Occipital lobe (tissue), 3 donors: ENCODE measurements at places on chromosomes 7 and 10. TPM values are rescaled to one million over a fixed set of nuclear protein-coding genes. Genes with fewer than 3 reads are reported as not detected.

DNA sequence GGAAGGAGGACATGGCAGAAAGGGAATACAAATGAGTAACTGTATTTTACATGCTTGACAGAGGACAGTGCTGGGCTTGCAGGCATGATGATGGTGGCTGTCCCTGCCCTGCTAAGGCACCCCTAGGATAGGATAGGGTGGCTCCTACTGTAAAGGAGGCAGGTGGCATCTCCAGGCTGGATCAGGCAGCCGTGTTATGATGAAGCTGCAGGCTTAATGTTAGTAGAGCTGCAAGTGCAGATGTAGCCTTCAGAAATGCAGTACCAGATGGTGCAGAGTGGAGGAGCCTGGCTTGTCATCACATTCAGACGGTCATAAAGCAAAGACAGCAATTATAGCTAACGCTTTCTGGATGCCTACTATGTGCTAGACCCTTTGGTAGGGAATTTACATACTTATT, 287.9 kb upstream of the PODXL start:
- no peak for DNase-seq

GRCh38 chr10:15035385-15036301, 8.1 kb upstream of the OLAH start:
- no peak for DNase-seq

GRCh38 chr10:124229201-124229988, 136.0 kb upstream of the CHST15 start:
- no peak for DNase-seq

- no peak for DNase-seq
Observed at GRCh38 chr7:128302139-128302538, 41.6 kb downstream of the RBM28 start.

DNA sequence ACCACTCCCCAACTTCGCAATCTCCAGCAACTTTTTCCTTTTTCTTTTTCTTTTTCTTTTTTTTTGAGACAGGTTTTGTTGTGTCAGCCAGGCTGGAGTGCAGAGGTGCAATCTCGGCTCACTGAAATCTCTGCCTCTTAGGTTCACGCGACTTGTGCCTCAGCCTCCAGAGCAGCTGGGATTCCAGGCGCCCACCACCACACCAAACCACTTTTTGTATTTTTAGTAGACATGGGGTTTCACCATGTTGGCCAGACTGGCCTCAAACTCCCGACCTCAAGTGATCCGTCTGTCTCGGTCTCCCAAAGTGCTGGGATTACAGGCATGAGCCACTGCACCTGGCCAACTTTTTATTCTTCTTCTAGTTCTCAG, 55.0 kb downstream of the KIAA1549 start:
- DNase-seq = no peak

GRCh38 chr7:133633055-133633454, 380.2 kb downstream of the EXOC4 start:
- no peak for DNase-seq

GRCh38 chr7:143012001-143012400, 14.9 kb downstream of the OR9A2 start:
- no peak for DNase-seq

VAX1 gene
- 1.2 TPM for total RNA-seq

SPDYE8 gene
- total RNA-seq = not detected

ZPBP gene
- total RNA-seq = 0.47 TPM

ALKBH4 gene
- 14.3 TPM for total RNA-seq

CNTNAP2 gene
- 37.3 TPM for total RNA-seq

EZH2 gene
- 28.9 TPM for total RNA-seq
